ENCODE measurements at places on chromosomes 2 and 18.
A peak's percentile ranks its signal among the peaks of the same experiment; 100 is the strongest.

- DNase-seq, result peak; percentile 61
Measured at GRCh38 chr2:130820279-130820861, 16.3 kb upstream of the ARHGEF4 start.

GRCh38 chr2:240436683-240437550, 1.5 kb downstream of the GPC1 start:
- DNase-seq, result no peak

DNA sequence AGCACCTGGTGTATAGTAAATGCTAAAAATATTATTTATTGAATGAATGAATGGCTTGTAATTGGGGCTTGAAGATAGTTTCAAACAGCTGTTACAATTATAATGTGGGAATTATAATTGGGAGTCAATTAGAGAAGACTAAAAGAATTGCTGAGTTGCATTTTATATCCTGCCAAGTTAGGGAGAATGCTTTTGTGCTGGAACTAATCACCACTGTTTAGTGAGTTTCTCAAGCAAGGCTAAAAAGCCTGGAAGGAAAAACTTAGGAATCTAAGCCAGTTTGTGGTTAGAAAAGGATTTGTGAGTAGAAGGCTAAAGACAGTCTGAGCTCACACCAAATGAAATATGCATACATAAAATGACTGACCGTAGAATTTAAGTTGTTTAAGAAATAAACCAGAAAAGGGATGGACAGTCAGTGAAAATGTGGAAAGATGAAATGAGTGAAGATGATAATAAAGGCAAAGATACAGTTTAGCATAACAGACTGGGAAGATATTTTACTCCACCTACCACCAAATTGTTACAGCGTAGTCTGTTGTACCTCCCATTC, 647.7 kb upstream of the FSHR start:
- DNase-seq, result peak; percentile 13

GRCh38 chr2:43389581-43390466, 163.4 kb upstream of the ZFP36L2 start:
- no peak for DNase-seq

GRCh38 chr2:3492951-3493614, 26.2 kb downstream of the ADI1 start:
- no peak for DNase-seq

DNA sequence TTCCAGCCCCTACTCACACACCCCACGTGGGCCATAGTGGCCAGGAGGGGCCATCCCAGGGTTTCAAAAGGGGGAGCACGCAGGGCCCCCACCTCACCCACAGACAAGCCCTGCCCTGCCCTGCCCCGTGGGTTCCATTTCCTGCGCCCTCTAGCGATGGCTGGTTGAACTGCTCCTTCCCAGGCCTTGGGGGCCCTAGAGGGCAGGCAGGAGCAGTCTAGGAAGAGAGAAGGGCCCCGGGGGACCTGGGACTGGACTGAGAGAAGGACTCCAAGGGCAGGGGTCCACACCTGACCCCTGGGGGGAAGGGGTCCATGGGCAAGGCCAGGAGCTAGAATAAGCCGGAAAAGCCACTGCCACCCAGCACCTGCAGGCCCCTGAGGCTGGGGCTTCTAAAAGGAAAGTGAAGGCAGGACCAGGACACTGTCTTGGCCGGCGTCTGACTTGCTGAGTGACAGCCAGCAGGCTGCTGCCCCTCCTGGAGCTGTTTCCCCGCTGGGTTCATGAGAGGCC, 10.1 kb downstream of the CYP26B1 start:
- no peak for DNase-seq

DNA sequence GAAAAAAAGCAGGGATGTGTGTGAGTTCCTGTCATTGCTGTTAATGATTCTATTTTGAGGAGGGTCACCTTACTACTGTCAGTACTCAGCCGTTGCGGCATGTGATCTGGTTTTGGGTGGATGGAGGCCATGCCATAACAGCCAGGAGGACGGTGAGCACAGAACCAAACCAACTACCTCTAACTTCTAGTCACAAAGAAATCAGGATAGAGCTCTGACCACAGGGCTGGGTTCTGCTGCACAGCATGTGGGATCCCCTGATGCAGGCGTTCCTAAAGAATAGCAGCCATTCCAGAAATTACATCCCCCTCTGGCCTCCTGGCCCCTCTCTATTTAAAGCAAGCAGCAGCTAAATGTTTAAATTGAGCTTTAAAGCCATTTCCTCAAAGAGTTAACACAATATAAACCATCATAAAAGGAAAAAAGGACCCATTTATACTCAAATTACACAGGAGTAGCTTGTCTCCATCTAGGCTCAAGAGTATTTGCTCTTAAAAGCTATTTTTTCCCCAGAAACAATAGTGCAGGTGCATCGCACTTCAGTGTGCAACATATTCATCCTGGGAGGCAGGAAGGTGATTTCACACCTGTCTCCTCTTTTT, 786.4 kb downstream of the RNF144A start:
- DNase-seq, result no peak

- no peak for DNase-seq
Measured at GRCh38 chr2:100237163-100237562, 85.1 kb downstream of the LONRF2 start.

- DNase-seq, result no peak
Measured at GRCh38 chr2:195677884-195678283, 20.9 kb downstream of the SLC39A10 start.

DNA sequence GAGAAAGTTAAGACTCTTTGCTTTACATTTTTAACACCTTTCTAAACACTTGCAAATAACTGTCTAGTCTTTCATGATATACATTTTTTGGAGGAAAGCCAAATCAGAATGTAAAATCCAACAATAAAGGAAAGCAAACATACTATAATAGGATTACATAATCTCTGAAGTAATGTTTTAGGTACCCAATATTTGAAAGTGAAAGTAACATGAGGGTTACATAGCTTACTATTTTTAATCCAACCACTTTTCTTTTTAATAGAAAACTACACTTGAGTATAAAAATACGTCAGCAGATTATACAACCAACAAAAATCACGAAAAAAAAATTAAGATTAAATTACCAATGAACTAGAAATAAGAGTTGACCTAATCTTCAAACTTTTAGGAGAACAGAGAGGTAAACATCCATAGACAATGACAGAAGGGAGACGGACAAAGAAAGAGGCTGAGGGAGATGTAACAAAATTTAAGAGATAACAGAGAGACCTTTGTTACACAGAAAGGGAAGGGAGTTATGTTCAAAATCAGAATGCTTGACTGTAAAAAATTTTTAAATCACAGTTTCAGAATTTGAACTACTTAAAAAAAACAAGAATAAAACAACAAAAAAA, 150.0 kb downstream of the IKZF2 start:
- DNase-seq, result no peak

DNA sequence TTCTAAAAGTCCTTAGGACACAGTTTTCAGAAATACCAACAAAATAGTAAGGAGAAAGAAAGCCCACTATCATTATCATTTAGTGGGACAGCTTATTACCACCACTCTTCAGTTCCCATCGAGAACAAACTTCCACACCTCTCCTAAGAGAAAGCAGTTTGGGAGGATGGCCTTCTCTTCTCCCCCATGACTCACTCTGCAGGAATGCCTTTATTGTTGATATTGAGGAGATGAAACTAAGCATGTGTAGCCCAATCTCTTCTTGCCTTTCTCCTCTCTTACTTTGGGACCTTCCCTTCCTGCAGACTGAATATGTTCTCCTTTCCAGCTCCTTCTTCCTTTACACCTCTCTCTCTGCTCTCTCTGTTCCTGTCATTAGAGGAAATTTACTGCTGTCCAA, 30.0 kb upstream of the ERMN start:
- DNase-seq, result no peak

DNA sequence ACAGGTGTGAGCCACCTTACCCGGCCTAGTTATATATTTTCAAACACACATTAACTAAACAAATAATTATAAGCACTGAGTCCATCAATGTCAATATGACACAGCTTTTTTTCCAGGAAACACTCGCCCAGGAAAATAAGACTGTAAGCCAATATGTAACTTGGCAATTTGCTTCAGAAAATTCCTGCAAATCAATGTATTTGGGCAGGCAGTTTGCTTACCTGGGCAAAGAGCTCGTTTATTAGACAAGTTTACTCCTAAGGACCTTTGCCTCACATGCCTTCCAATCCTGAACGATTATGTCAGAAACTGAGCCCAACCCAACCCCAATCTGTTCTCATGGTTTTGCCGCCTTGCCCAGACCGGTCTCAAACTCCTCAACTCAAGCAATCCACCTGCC, 34.7 kb upstream of the NDUFV2 start:
- DNase-seq, result no peak

- no peak for DNase-seq
Measured at GRCh38 chr18:24506175-24506574, 45.7 kb downstream of the HRH4 start.

GRCh38 chr2:178044836-178045235, 27.7 kb downstream of the PDE11A start:
- DNase-seq, result no peak

GRCh38 chr2:173159791-173160463, 84.3 kb downstream of the MAP3K20 start:
- DNase-seq, result no peak

- DNase-seq, result no peak
Measured at GRCh38 chr18:75775121-75775520, 347.6 kb upstream of the SMIM21 start.

DNA sequence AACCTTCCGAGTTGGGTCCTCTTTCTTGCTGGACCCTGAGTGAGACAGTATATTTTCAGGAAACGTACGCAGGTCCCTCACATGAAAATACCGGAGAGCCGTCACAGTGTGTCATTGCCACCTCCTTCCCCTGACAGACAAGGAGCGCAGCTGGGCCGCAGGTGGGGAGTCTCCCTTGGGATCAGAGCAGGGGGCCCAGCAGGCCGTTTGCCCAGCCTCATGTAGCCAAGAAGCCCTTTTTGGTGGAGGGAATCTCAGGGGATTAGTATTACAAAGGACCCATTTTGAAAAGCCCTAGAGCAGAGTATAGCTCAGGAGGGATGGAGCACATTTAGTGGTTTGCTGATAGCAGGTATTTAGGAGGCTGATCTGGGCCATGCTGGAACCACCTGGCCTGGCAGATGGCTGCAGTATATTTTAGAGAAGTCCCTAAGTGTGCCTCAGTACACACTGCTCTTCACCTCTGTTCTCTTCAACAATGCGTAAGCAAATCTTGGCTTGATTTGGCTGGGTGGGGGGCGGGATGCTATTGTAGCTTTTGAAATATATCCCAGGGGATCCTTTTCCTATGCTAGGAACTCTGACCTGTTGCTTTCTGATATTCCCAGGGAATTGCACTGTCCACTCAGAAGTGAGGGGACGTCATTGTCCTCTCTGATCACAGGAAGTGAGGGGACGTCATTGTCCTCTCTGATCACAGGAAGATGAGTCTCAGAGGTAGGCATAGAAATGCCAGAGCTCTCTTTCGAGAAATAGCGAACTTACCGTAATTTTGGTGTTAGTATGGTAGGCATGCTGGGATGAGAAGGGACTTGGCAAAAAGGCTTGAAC, 171.9 kb downstream of the HRH4 start:
- no peak for DNase-seq

GRCh38 chr2:78411303-78411702, 614.2 kb upstream of the REG3G start:
- no peak for DNase-seq

GRCh38 chr2:98907385-98907784, 28.6 kb downstream of the CRACDL start:
- no peak for DNase-seq

GRCh38 chr18:9724797-9725585, 16.9 kb downstream of the RAB31 start:
- no peak for DNase-seq

- DNase-seq, result no peak
Measured at GRCh38 chr2:208183526-208183925, 6.3 kb downstream of the C2orf80 start.

DNA sequence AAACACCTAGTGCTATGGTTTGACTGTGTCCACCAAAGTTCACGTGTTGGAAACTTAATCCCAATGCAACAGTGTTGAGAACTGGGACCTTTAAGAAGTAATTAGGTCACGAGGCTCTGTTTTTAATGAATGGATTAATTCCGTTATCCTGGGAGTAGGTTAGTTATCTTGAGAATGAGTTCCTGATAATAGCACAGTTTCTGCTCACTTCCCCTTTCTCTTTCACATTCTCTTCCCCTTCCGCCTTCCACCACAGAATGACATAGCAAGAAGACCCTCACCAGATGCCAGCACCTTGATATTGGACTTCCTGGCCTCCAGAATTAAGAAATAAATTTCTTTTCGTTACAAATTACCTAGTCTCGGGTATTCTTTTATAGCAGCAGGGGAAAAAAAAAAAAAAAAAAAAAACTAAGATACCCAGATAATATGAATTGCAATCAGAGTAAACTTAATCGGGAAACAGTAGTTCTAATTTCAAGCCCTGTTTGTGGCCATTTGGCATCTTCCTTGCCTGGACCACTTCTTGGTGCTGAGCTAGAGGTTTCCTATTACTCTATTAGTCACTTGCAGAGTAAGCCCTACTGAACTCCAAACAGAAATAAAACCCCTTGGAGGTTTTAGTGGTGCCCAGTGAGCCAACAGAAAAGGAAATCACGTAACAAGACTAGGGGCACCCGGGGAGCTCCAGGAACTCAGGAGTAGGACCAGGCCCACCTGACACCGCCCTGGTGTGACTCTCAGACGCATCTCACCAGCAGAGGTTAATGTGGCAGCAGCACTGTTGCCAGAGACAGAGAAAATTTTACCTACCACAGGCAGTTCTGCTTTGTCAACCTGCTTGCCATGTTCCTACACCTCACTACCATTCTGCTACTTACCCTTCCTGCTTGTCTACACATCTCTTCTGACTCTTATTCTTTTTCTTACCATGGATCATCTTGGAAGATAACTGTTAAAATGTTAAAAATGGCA, 147.6 kb upstream of the CAB39 start:
- DNase-seq, result peak; percentile 1

DNA sequence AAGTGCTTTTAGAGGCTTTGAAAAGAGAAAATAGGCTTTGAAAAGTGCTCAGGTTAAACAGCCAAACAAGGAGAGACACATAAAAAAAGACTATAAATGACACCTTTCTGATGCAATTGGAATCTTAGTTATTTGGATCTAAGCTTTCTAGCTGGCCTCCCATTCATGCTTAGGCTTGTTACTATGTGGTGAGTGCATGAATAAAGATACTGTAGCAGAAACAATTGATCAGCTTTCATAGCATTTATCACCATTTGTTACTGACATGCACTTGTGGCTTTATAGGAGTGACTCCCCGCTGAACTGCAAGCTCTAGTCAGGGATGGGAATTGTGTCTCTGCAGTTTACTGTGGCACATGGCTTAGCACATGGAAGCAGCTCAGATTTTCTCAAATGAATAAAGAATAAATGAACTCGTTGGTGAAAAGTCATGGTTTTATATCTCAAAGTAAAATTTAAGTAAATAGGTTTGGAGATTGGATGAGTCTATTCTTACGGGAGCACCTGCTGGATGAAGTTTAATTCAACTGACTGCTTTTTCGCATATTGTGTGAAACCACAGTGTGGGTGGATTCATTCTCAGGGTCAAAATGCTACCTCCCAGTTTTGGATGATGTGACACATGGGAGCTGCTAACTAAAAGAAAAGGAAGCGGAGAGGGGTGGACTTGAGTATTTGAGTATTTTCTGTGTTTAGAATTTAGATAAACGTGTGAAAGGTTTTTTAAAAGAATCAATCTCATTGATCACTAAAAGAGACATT, 91.1 kb upstream of the NOL4 start:
- DNase-seq, result no peak

GRCh38 chr2:167013227-167013626, 124.9 kb downstream of the XIRP2 start:
- DNase-seq, result no peak

Data from globus pallidus (tissue), 1 donor.